ENCODE measurements at places on chromosomes 16 and 17.
A peak's percentile ranks its signal among the peaks of the same experiment; 100 is the strongest.

GRCh38 chr17:78895322-78895721 lies 7.7 kb downstream of the CEP295NL start:
- H3K4me1 ChIP-seq: no peaks in the 10 kb centered on the region
- no peak for DNase-seq
- H3K36me3 ChIP-seq: no peaks in the 10 kb centered on the region
- H3K27me3 ChIP-seq: no peaks in the 10 kb centered on the region

DNA sequence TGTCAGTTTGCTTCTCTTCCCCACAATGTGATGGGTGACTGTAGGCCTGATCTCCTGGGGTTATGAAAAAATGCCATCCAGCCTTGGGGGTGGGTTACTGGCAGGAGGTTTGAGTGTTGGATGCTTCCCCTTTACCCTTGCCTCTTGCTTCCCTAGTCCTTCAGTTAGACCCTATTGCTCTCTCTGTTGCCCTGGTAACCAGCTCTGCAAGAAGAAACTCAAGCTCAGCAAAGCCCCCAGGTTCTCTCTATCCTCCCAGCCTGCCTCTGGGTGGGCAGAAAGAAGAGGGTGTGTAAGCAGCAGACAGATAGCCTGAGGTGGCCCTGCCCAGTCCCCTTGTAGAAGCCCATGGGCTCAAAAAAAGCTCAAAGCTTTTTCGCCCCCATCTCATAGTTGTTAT lies 2.8 kb upstream of the RAPGEFL1 start:
- H3K4me1 ChIP-seq: peaks cover 7% of the 10 kb centered on the region
- peaks cover 9% of the 10 kb centered on the region for H3K36me3 ChIP-seq

DNA sequence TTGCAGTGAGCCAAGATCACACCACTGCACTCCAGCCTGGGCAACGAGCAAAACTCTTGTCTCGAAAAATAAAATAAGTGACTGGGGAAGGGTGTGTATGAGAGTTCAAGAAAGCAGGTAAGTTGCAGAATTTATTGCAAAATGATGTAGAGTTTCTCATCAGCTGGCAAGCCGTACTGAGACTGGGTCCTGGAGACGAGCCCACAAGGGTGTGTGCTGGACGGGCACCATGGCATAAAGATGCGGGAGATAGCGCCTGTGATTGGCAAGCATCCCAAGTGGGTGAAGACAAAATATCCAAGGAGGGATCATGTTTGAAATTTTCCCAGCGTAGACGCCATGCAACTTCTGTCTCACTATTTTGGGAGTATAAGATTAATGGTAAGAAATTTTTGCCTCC lies 59.4 kb downstream of the WNT3 start:
- no peaks in the 10 kb centered on the region for H3K27me3 ChIP-seq
- no peak for DNase-seq
- peaks cover 3% of the 10 kb centered on the region for H3K4me1 ChIP-seq
- H3K27ac ChIP-seq: no peak overlapping the region
- no peak overlapping the region for H3K4me3 ChIP-seq
- H3K36me3 ChIP-seq: no peaks in the 10 kb centered on the region

DNA sequence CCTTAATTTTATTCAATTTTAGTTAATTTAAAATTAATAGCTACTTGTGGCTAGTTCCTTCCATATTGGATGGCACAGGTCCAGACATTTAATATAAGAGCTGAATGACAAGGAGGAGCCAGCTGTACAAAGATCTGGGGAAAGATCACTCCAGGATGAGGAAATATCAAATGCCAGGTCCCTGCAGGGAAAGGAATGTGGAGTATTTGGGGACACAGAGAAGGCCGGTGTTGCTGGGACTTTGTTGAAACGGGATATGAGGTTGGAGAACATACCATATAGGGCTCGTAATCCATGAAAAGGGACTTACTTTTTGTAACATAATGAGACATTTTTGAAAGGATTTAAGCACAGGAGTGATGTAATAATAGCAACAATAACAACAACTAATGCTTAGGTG lies 426.8 kb downstream of the HS3ST4 start:
- DNase-seq: no peak
- no peak overlapping the region for H3K4me3 ChIP-seq
- H3K4me1 ChIP-seq: no peaks in the 10 kb centered on the region
- no peaks in the 10 kb centered on the region for H3K27me3 ChIP-seq

DNA sequence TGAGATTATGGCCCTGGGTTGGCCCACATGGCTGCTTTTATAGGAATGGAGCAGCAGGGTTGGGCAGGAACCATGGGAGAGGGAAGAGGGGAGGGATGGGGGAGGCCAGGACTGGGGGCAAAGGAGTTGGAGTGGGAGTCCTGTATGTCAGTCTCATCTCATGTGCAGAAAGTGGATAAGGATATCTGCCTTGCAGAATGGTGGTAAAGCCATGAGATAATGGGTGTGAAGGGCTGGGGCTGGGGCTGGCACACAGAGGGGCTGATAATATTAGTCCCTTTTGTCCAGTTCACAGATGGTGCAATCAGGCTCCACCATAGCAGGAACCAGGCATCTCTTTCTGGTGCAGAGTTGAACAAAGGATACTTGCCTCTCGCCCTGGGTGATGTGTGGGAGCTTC lies 101.3 kb downstream of the MRM1 start:
- no peak overlapping the region for H3K4me3 ChIP-seq
- no peaks in the 10 kb centered on the region for H3K4me1 ChIP-seq
- H3K27me3 ChIP-seq: no peaks in the 10 kb centered on the region
- DNase-seq: no peak
- H3K36me3 ChIP-seq: no peaks in the 10 kb centered on the region

GRCh38 chr16:86970726-86971125 lies 346.5 kb downstream of the C16orf95 start:
- H3K4me3 ChIP-seq: no peak overlapping the region
- no peak for DNase-seq
- H3K4me1 ChIP-seq: no peaks in the 10 kb centered on the region
- peaks cover 5% of the 10 kb centered on the region for H3K27me3 ChIP-seq

GRCh38 chr16:66587881-66588600 lies 8.8 kb downstream of the CMTM2 start:
- H3K27me3 ChIP-seq: no peaks in the 10 kb centered on the region
- no peak overlapping the region for H3K27ac ChIP-seq
- no peaks in the 10 kb centered on the region for H3K4me1 ChIP-seq
- H3K4me3 ChIP-seq: no peak overlapping the region
- no peaks in the 10 kb centered on the region for H3K36me3 ChIP-seq

GRCh38 chr16:86533076-86533475 lies 22.0 kb downstream of the MTHFSD start:
- no peaks in the 10 kb centered on the region for H3K27me3 ChIP-seq
- H3K36me3 ChIP-seq: no peaks in the 10 kb centered on the region
- no peak for DNase-seq
- H3K27ac ChIP-seq: no peak overlapping the region
- no peak overlapping the region for H3K4me3 ChIP-seq

GRCh38 chr17:27990100-27990499 lies 52.4 kb upstream of the NLK start:
- no peak overlapping the region for H3K27ac ChIP-seq
- H3K4me1 ChIP-seq: no peaks in the 10 kb centered on the region
- H3K4me3 ChIP-seq: no peak overlapping the region
- no peaks in the 10 kb centered on the region for H3K27me3 ChIP-seq

DNA sequence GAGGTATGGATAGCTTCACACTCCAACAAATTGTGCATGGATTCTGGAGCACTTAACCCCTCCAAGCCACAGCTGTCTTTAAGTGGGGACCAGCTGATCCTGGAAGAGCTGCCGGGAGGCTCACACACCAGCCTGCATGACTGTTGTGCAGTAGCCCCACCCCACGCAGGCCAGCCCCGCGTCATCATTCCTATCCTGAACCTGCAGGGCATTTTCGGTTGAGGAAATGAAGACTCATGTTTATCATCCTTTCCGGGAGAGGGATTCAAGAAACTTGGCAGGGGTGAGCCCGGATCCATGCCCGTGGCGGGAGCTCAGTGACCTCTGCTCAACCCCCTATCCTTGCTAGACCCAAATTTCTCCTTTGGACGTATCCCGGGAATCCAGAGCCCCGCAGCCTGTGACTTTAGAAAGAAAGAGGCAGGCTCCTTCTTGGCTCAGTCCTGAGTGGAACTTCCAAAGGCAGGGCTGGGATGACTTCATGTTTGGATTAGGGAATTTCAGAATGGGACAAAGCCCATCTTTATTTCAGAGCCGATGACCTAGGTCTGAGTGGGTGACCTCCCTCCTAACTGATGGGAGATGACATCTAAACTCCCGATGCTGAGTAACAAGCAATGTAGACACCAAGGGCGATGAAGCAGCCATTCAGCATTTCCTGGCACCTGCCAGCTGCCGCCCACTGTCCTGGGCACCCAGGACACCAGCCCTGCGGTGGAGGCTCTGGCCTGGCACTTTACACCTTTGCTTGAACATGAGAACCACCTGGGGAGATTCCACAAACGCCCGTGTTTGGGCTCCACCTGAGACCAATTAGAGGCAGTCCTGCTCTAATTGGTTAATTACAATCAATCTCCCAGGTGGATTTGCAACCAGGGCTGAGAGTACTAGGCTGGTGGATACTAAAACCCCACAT lies 43.3 kb upstream of the CMIP start:
- H3K4me1 ChIP-seq: no peaks in the 10 kb centered on the region
- H3K27me3 ChIP-seq: no peaks in the 10 kb centered on the region

DNA sequence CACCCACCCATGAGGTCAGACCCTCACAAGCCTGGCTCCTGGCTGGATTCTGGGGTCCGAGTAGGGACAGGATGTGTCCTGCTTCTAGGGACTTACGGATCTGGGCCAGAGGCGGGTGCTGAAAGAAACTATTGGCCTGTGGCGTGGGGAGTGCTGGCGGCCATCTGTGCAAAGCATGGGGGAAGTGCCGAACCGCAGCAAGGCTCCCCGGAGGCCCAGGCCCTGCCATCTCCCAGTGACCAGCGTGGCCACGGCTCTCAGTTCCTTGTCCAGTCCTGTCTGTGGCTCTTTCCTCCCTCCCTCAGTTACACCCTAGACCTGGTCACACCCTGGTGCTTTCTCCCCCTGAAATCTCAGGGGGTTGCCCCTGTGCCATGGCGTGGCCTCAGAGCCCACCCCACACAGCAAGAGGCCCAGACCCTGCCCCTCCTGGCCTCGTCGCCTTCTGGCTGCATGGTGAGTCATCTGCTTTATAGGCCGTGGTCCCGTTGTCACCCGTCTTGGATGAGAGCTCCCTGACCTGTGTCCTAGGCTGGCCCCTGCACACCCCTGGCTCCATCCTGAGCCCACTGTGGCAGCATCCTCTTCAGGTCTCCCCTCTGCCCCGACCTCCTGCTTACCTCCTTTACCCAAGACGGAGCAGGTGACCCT lies 54.5 kb downstream of the PRMT7 start:
- H3K4me3 ChIP-seq: no peak overlapping the region
- no peak overlapping the region for H3K27ac ChIP-seq
- peaks cover 3% of the 10 kb centered on the region for H3K4me1 ChIP-seq

GRCh38 chr17:17670701-17671305 lies 10.5 kb upstream of the RAI1 start:
- H3K27ac ChIP-seq: no peak overlapping the region
- no peak overlapping the region for H3K4me3 ChIP-seq
- no peaks in the 10 kb centered on the region for H3K36me3 ChIP-seq
- no peaks in the 10 kb centered on the region for H3K27me3 ChIP-seq
- no peak for DNase-seq

DNA sequence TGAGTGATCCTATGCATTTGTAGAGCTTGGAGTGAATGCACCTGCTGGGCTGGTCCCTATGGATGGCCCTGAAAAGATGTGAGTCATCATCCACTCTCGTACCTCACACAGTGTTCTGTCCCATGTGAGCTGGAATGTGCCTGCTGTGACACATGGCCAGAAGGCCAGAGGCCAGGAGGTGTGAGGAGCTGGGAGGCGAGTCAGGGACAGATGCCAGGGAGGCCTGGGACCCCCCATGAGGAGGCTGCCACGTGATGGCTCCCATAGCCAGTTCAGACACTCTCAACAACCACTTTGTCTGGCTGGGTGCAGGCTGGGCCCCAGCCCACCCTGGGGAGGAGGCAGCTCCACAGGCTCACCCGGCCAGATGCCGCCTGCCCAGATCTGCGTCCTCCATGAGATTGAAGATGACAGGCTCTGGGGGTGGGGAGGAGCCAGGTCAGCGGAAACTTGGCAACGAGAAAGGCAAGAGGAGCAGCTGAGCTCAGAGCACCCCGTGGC lies 168.8 kb downstream of the C16orf78 start:
- no peaks in the 10 kb centered on the region for H3K36me3 ChIP-seq
- no peak for DNase-seq
- H3K27me3 ChIP-seq: no peaks in the 10 kb centered on the region
- H3K4me1 ChIP-seq: no peaks in the 10 kb centered on the region
- no peak overlapping the region for H3K27ac ChIP-seq

DNA sequence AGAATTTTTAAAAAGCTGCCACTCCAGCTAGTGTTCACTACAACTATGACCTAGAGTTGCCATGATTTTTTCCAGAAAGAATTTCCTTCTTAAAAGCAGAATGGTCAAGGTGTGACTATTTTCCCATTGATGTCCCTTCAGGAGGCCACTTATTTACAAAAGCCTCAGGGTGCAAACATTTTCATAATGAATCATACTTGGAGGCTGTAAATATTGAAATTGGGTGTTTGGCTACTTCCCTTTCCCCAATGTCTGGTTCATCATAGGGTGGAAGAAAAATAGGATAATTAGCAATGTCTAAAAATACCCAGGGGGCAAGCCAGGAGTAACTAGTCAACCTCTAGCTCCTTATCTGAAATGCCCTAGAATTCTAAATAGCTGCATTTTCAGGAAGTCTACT lies 18.8 kb downstream of the AXIN2 start:
- H3K27me3 ChIP-seq: no peaks in the 10 kb centered on the region
- H3K27ac ChIP-seq: no peak overlapping the region
- peaks cover 7% of the 10 kb centered on the region for H3K36me3 ChIP-seq
- H3K4me3 ChIP-seq: no peak overlapping the region
- no peak for DNase-seq

DNA sequence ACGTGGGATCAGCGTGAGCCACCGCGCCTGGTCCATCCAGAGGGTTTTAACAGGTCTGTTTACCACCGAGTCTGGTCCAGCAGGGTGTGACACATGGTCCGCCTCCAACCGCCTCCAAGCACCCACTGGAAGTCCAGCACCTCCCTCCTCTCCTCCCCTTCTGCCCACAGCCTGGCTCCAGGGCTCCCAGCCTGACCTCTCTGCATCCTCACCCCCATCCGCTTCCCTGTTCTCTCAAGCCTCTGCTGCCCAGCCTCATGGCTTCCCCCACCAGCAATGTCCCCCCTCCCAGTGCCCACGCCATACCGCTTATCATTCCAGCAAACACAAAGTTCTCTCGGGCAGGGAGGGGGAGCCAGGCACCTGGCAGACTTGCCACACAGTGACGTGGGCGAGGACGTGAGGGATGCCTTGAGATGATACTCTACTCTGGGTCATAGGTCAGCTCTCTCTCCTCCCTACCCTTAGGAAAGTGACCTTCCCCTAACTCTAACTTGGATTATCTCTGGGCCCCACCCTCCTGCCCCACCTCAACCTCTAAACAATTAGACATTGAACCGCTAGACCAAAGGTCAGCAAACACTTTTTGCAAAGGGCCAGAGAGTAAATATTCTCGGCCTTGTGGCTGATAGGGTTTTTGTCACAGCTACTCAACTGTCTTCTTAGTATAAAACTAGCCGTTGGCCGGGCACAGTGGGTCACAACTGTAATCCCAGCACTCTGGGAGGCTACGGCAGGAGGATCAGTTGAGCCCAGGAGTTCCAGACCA lies 23.1 kb downstream of the CDC42EP4 start:
- H3K4me1 ChIP-seq: peaks cover 69% of the 10 kb centered on the region
- H3K27me3 ChIP-seq: no peaks in the 10 kb centered on the region
- no peaks in the 10 kb centered on the region for H3K36me3 ChIP-seq
- peak; percentile 84 for DNase-seq

- no peak for DNase-seq
- no peaks in the 10 kb centered on the region for H3K36me3 ChIP-seq
- no peak overlapping the region for H3K4me3 ChIP-seq
- no peaks in the 10 kb centered on the region for H3K27me3 ChIP-seq
- no peak overlapping the region for H3K27ac ChIP-seq
- H3K4me1 ChIP-seq: no peaks in the 10 kb centered on the region
These were observed 2.7 kb downstream of the KRT36 start for GRCh38 chr17:41486809-41487530.
